ENCODE measurements at places on chromosomes 5 and 9.

- H3K27me3 ChIP-seq, result no peaks in the 10 kb centered on the region
- peaks cover 15% of the 10 kb centered on the region for H3K4me1 ChIP-seq
- no peak for DNase-seq
- H3K4me3 ChIP-seq, result no peak overlapping the region
Measured at GRCh38 chr5:6704361-6704851, 8.8 kb upstream of the TENT4A start.

DNA sequence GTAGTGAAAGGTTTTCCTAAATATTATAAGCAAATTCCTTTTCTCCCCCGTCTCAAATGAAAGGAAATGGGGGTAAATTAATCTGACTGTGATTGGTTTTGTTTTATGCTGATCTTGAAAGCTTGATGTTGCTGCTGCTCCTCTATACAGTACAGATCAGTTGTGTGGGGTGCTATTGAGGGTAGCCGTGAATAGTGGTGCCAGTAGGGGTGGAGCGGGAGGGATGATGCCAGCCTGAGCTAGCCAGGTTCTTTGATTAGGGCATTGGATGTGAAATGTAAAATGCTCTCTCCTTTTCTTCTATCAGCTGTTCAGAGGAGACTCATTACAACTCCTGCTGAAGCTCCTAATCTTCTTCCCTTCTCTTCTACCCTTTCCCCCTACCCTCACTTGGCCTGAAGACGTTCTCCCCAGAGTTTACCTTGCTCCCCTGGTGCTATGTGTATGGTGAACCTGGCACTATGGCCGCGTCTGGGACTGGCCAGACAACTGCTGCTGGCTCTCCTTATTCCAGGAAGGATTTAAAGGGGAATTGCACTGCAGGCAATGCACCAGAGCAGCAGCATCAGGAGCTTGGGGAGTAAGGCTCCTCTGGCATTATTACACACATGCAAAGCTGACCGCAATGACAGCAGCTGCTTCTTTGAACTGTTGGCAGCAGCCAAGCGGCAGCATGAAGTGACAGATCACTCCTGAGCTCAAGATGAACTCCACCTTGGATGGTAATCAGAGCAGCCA lies 566 bp downstream of the GPR21 start:
- no peaks in the 10 kb centered on the region for H3K27me3 ChIP-seq
- H3K36me3 ChIP-seq, result peaks cover 7% of the 10 kb centered on the region
- H3K4me1 ChIP-seq, result no peaks in the 10 kb centered on the region

- no peaks in the 10 kb centered on the region for H3K4me1 ChIP-seq
- H3K27ac ChIP-seq, result no peak overlapping the region
- H3K36me3 ChIP-seq, result peaks cover 4% of the 10 kb centered on the region
- no peak overlapping the region for H3K4me3 ChIP-seq
Measured at GRCh38 chr9:636931-637591, 204.4 kb upstream of the DMRT1 start.

- no peaks in the 10 kb centered on the region for H3K4me1 ChIP-seq
- no peak overlapping the region for H3K4me3 ChIP-seq
- H3K27ac ChIP-seq, result peak overlapping the region; percentile 3
- no peaks in the 10 kb centered on the region for H3K36me3 ChIP-seq
- H3K27me3 ChIP-seq, result no peaks in the 10 kb centered on the region
Measured at GRCh38 chr5:36305571-36306326, 4.0 kb upstream of the RANBP3L start.

DNA sequence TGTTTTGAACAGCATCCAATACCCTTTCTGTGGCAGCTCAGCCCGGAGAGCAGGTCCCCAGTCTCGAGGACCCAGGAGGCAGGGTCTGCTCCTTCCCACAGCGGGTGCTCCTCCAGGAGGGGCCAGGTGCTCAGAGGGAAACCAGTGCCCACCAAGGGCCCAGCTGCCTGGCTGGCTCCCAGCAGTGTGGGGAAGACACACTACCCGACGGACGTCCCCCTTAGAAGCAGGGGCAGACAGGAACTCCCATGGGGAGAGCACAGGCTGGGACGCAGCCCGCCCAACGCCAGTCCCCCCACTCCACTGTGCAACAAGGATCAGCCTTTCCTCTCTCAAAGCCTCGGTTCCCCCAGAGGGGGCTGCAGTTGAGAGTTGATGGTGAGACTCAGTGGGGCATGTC lies 57.6 kb downstream of the ADAMTS2 start:
- peaks cover 14% of the 10 kb centered on the region for H3K4me1 ChIP-seq
- no peaks in the 10 kb centered on the region for H3K27me3 ChIP-seq
- H3K36me3 ChIP-seq, result no peaks in the 10 kb centered on the region
- H3K4me3 ChIP-seq, result no peak overlapping the region

DNA sequence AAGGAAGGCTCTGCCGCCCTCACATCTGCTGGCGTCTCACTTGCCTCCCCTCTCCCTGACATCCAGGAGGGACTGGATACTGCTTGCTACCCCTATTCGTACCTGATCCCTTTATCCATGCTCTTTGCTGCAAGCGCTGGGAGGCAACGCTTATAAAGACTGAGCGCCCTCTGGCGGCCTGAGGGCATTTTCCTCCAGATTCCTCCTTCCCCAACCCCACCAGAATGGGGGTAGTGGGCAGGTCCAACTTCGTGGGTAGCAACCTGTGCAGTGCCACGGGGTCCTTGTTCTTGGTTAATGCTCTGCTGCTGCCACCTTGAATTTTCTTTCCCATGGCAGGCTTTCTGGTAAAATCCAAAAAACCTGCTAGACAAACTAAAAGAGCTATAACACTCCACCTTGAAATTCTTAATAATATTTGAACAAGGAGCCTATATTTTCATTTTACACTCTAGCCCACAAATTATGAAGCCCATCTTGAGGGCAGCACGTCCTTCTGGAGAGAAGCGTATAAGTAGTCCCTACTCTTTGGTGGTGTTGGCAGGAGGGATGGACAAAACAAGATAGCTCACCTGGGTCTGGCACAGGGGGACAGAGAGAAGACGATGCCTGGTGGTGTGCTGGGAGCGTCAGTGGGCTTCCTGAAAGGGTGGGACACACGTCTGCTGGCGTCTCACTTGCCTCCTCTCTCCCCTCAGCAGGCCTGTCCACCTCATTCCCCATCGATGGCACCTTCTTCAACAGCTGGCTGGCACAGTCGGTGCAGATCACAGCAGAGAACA lies 52.5 kb downstream of the JADE2 start:
- no peaks in the 10 kb centered on the region for H3K4me1 ChIP-seq
- peak overlapping the region; percentile 29 for H3K27ac ChIP-seq
- peaks cover 64% of the 10 kb centered on the region for H3K36me3 ChIP-seq

DNA sequence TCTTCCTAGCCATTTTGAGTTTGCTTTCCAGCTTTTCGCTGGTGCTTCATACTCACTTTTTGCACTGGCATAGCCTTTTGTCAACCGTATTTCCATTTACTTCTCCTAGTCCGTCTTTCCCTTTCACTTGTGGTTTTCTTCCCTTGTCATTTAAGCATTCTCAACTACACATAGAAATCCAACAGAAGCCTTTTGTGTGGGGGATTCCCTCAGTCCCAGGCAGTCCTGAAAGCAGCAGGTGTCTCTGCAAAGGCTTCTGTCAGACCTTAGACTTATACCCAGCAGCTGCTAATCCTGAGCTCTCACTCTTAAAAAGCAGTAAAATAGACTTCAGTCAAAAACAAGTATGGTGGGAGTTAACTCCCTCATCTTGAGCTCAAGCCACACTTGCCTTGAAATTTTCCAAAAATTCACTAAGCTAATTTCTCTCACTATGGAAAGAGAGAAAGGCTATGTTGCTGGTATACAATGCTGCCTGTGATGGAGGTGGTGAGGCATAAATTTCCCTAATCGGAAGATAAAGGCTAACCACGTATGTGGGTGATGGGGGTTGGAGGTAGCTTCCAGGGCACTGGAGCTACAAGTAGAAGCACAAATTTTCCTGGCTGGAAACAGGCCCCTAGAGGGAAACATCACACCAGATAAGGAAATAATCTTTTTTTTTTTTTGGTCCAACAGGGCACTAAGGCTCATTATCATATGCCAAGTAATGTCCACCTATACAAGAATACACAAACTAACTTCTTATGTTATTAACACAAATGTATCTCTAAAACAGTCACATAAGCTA lies 34.8 kb upstream of the IFNK start:
- H3K27ac ChIP-seq, result no peak overlapping the region
- DNase-seq, result no peak
- no peaks in the 10 kb centered on the region for H3K27me3 ChIP-seq
- no peak overlapping the region for H3K4me3 ChIP-seq
- no peaks in the 10 kb centered on the region for H3K36me3 ChIP-seq

GRCh38 chr5:139863855-139864558 lies 68.4 kb downstream of the PSD2 start:
- H3K27me3 ChIP-seq, result no peaks in the 10 kb centered on the region
- H3K4me1 ChIP-seq, result no peaks in the 10 kb centered on the region
- H3K36me3 ChIP-seq, result no peaks in the 10 kb centered on the region
- H3K4me3 ChIP-seq, result no peak overlapping the region
- H3K27ac ChIP-seq, result no peak overlapping the region
- DNase-seq, result peak; percentile 80

- peaks cover 9% of the 10 kb centered on the region for H3K4me1 ChIP-seq
- H3K27me3 ChIP-seq, result no peaks in the 10 kb centered on the region
- H3K4me3 ChIP-seq, result no peak overlapping the region
- DNase-seq, result no peak
- H3K27ac ChIP-seq, result no peak overlapping the region
- H3K36me3 ChIP-seq, result peaks cover 25% of the 10 kb centered on the region
Measured at GRCh38 chr9:98225015-98225442, 30.4 kb downstream of the TBC1D2 start.

DNA sequence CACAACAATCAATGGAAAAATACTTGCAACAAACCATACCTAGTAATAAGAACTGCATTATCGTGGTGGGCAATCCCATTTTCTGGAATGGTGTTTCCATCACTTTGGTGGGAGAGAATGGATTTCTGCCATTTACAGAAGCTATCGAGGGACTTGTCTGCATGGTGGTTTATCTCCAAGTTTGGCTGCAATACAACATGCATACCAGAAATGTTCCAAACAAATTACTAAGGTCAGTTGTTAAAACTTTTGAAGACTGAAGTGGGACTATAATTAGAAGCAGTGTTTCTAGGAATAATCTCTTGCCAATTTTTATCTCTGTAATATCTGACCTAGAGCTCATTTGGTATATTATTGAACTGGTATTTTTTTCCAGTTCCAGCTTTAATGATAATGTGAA lies 30.3 kb downstream of the ADAMTS6 start:
- no peak overlapping the region for H3K27ac ChIP-seq
- no peak for DNase-seq
- H3K4me3 ChIP-seq, result no peak overlapping the region
- H3K36me3 ChIP-seq, result no peaks in the 10 kb centered on the region
- H3K27me3 ChIP-seq, result no peaks in the 10 kb centered on the region

DNA sequence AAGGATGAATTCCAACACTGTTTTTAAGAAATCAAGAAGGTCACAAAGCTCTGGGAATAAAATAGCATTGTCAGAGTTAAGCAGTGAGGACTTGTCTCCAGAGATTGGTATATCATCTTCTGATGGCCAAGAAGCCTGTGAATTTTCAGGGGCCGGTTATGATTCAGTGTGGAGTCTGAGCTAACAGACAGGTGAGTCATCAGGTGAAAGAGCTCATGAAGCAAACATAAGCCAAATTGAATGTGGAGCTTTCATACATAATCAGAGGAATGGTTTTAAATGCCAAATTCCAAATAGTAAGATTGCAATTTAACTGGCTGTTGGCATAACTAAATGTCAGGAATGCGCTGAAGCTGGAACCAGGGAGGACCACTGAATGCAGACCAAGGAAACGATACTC lies 494.2 kb downstream of the MTRR start:
- H3K36me3 ChIP-seq, result no peaks in the 10 kb centered on the region
- no peaks in the 10 kb centered on the region for H3K4me1 ChIP-seq
- no peaks in the 10 kb centered on the region for H3K27me3 ChIP-seq

DNA sequence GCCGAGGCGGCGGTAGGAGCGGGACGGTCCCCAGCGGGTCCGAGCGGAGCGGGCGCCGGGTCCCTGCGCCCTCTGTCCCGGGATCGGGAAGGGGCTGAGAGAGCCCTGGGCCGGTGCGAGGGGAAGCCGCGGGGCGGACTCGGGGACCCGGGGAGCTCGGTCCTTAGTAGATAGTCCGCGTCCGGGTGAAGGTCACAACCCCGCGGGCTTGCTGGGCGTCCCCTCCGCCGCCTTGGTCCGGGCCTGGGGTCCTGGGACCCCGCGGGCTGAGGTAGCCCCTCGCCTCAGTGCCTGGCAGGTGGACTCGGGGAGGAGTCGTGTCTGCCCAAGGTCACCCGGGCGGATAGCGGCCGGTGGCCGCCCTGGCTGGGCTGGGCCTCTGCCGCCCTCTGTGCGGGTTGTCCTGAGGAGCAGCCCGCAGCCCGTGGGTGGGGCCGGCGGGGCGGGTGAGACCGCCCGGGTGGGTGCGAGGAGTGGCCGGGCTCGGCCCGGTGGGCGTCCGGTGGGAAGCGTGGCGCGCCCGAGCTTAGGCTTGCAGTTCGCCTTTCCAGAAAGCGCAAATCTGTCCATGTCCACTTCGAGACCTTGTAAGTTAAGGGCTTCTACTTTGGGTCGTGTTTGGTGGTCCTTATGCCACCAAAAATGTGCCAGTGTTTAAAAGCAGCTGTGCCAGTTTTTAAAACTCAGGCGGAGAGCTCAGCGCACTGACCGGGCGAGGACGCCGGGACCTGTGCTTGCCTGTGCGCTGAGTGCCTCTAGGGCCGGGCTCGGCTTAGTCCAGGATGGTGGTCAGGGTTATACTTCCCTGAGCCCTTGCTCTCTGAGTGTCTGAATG lies 554 bp downstream of the SDHA start:
- H3K4me1 ChIP-seq, result peaks cover 32% of the 10 kb centered on the region
- no peaks in the 10 kb centered on the region for H3K27me3 ChIP-seq
- DNase-seq, result no peak
- peaks cover 7% of the 10 kb centered on the region for H3K36me3 ChIP-seq
- H3K27ac ChIP-seq, result peak overlapping the region; percentile 98

- no peak overlapping the region for H3K27ac ChIP-seq
- no peaks in the 10 kb centered on the region for H3K36me3 ChIP-seq
- DNase-seq, result no peak
- no peak overlapping the region for H3K4me3 ChIP-seq
Measured at GRCh38 chr5:71887680-71888079, 168.6 kb downstream of the CARTPT start.

- no peaks in the 10 kb centered on the region for H3K27me3 ChIP-seq
- no peaks in the 10 kb centered on the region for H3K4me1 ChIP-seq
- no peak overlapping the region for H3K4me3 ChIP-seq
- no peak overlapping the region for H3K27ac ChIP-seq
- DNase-seq, result no peak
Measured at GRCh38 chr5:170590566-170590965, 86.7 kb downstream of the KCNIP1 start.

- no peaks in the 10 kb centered on the region for H3K4me1 ChIP-seq
- no peaks in the 10 kb centered on the region for H3K36me3 ChIP-seq
- peak overlapping the region; percentile 38 for H3K27ac ChIP-seq
Measured at GRCh38 chr5:143676802-143677201, 135.2 kb upstream of the HMHB1 start.

DNA sequence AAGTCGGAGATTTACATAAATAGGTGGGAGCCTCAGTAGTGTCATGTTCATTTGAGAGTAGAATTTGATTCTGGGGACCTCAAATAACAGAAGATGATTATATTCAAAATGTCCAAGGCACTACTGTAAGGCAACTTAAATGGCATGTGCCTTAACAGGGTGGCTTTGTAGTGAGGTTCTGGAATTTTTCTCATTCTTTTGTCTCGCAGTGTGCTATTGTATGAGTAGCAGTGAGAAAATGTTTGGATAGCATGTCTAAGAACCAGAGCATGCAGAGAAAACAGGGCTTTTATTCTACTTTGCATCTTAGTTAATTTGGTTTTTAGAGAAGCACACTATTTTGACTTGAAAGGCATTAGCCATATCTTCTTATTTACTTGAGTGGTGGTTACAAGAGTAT lies 25.0 kb downstream of the MAST4 start:
- no peak overlapping the region for H3K4me3 ChIP-seq
- no peaks in the 10 kb centered on the region for H3K36me3 ChIP-seq
- no peaks in the 10 kb centered on the region for H3K27me3 ChIP-seq
- no peak overlapping the region for H3K27ac ChIP-seq
- H3K4me1 ChIP-seq, result peaks cover 41% of the 10 kb centered on the region
